Activated T-helper 1 cell treated with anti-CD3 and anti-CD28 coated beads, Interleukin-12 subunit alpha, Interleukin-12 subunit beta, Interleukin-2, Interleukin-4 antibody, amounts not matched to agents 30 ng/mL and 10 ng/mL and 1 ng/mL, durations not matched to agents 14 hours and 24 hours and 36 hours (primary cell): ENCODE measurements at places on chromosomes 12 and 14. TPM values are rescaled to one million over a fixed set of nuclear protein-coding genes. Genes with fewer than 3 reads are reported as not detected.

DNA sequence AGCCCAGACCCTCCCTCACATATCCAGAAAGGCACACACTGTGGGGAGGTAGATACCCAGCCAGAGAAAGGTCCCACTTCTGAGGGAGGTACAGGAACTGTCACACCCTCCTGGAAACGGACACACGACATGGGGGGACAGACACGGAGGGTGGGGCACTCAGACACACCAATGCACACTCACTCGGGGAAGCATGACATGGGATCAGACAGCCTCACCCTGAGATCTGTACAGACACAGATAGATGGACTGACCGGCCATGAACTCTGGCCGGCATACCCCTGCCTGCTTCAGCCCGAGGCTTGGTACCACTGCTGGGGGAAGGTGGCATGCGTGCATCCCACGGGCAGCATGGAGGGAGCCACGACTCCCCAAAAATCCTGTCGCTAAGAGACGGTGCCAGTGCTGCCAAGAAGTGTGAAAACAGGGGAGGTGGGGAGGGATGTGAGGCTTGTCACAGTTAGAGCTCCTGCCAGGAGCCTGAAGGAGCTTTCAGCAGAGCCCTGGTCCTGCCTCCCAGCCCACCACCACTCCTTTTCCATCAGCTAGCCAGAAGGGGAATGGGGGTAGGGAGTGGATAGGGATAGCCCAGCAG, 571 bp downstream of the CPNE6 start:
- no peak for DNase-seq

DNA sequence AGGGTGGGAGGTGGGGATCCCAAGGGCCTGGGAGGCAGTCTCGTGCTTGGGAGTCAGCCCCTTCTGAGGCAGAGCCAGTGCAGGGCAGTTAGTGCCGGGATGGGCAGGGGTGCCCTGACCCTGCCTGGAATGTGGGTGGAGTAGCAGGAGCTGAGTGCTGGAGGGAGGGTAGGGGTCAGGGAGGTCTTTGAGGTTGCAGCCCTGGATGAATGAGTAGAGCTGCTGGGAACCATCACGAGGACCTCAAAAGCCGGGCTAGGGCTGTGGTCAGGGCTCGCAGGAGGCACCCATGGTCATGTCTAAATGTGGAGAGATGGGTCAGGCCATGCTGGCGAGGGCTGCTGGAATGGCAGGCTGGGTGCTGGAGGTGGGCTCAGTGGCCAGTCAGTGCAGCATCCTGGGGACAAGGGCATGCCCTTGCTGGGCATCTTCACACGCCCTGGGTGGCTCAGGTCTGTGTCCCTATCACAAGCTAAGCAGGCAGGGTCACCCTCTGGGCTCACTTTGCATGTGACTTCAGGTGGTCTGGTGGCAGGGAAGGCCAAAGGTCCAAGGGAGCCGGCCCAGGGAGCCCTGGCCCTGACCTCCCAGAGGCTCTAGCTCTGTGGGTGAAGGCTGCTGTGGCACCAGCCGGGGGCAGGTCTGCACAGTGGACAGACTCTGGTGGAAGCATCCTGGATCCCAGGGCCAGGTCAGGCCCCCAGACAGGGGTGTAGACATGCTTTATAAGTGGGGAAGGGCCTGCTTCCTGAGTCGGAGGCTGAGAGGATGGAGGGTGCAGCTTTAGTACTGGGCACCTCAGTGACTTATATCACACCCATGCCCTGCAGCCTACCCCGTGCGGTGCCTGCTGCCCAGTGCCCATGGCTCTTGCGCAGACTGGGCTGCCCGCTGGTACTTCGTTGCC, 24.5 kb downstream of the PAPLN start:
- DNase-seq = no peak

The ASCL4 gene
- total RNA-seq = not detected in 2 replicates

GRCh38 chr14:68469208-68469713, 323.6 kb downstream of the ZFP36L1 start:
- DNase-seq = no peak

- DNase-seq = no peak
These were observed 31.1 kb downstream of the IRF2BPL start for GRCh38 chr14:76997257-76997970.

DNA sequence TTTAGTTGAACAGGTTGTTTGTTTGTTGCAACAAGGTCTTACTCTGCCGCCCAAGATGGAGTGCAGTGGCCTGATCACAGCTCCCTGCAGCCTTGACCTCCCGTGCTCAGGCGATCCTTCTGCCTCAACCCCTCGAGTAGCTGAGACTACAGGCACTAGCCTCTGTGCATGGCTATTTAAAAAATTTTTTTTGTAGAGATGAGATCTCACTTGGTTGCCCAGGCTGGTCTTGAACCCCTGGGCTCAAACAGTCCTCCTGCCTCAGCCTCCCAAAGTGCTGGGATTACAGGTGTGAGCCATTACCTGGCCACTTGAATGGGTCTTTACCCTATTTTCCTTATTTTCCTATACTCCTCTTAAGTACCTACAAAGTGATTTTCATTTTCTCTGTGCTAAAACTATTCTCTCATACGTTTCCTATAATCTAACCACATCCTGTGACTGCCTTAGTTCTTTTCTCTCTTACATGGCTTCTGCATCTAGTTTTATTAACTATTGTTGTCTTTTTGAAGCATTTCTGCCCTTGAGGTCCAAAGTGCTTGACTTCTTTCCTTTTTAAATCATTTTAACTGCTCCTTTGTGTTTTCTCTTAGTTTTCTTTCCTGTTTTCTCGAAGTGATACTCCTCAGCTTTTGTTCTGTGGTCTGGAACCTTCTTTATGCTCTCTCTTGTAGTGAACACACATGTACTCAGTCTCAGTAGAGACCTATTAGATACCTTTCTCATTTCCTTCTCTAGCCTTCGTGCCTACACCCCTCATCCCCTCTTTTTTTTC, 14.1 kb downstream of the GPX2 start:
- no peak for DNase-seq

The ACSM4 gene
- not detected in 2 replicates for total RNA-seq

GRCh38 chr12:119819322-119819721, 57.8 kb downstream of the CIT start:
- DNase-seq = no peak

DNA sequence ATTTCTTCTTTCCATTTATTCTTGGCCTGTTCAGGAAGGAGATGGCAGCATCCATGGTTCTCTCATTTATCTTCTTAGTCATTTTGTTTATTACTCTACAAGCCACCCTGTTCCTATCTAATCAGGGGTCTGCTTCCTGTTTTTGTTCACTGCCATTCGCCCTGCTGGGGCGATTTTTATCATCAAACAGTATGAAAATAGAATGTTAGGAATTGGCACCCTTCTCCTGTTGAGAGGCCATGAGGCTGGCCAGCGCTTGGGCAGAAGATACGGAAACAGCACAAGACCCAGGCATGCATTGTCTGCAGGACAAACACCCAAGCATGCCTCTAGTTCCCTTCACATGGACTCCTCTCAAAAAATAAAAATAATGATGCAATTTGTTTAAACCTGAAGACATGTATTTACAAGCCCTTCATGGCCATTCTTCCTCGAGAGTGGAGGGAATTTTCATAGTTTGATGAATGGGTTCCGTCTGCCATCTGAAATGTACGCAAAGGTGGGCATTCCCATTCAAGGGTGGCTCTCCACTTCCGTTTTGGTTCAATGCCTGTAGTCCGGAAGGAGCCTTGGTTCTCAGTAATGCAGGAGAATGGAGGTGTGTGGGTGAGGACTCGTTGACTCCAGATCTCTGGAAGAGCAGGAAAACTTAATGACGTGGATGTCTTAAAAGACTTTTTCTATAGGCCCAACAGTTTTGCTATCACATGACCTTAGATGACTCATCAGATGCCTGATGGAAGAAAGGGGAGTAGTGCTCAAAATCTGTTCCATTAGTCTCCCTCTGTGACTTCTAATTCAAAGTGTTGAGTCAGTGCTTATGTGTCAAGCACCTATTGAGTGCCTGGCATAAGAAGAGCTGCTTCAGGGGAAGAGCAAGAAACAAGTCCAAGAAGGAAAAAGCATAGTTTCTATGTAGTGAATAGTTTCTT, 252.4 kb upstream of the TBX3 start:
- no peak for DNase-seq

- no peak for DNase-seq
These were observed 753.6 kb upstream of the STXBP6 start for GRCh38 chr14:25803386-25804018.

DNA sequence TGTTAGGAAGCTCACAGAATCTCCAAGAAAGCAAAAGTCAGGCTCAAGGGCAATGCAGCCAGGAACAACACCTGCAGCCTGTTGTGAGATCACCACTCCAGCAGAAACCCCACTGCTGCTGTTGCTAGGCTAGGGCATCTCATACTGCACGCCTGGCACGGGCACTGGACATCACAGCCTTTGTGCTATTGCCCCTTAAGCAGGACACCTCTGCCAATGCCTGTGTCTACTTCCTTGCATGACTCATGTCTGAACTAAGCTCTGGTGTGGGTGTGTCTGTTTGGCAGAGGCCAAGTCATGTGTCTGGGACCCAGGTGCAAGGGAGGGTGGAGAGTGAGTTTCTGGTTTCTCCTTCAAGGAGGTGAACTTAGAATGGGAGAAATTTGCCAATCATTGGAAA, 10.0 kb upstream of the DDX47 start:
- DNase-seq = peak; percentile 48

The PRMT5 gene
- 174 and 180 TPM in 2 replicates for total RNA-seq

DNA sequence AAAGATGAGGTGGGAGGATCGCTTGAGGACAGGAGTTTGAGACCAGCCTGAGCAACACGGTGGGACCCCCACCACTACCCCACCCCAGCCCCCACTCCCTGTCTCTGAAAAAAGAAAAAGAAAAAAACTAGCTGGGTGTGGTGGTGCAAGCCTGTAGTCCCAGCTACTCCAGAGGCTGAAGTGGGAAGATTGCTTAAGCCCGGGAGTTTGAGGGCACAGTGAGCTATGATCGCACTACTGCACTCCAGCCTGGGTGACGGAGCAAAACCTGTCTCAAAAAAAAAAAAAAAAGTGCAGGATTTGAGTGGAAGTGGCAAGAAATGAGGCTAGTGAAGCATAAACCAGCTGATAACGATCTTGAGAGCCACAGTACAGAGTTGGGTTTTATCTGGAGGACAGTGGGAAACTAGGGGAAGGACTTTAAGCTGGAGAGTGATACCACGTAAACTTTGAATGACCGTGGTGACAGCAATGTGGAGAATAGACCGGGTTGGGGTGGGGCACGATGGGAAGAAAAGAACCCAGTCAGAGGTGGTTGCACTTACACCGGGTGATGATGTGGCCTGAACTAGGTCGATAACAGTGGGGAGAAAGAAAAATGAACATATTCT, 85.3 kb downstream of the TMEM260 start:
- no peak for DNase-seq

GRCh38 chr12:73514672-73515071, 1023.0 kb upstream of the ATXN7L3B start:
- no peak for DNase-seq

DNA sequence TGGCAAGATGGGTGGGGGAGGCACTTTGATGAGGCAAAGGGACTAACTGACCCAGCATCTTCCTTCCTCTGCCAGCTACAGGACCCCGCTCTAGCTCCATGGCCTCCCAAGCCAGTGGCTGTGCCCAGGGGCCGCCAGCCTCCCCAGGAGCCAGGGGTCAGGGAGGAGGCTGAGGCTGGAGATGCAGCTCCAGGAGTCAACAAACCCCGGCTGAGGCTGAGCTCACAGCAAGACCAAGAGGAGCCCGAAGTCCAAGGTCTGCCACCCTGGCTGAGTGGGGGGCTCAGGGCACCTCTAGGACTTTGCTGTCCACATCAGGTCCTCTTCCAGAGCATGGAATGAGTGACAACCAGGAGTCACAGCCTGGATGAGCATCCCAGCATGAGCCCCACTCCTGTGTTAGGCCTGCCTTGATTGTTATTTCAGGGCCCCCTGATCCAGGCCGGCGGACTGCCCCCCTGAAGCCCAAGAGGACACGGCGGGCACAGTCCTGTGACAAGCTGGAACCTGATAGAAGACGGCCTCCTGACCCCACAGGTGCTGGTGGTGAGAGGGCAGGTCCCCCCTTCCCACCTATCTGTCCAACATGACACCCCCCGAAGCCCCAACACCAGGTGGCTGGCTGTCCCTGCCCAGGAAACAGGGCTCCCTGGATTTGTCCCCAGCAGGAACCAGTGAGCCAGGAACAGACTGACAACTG, 2.5 kb upstream of the CPNE6 start:
- no peak for DNase-seq

DNA sequence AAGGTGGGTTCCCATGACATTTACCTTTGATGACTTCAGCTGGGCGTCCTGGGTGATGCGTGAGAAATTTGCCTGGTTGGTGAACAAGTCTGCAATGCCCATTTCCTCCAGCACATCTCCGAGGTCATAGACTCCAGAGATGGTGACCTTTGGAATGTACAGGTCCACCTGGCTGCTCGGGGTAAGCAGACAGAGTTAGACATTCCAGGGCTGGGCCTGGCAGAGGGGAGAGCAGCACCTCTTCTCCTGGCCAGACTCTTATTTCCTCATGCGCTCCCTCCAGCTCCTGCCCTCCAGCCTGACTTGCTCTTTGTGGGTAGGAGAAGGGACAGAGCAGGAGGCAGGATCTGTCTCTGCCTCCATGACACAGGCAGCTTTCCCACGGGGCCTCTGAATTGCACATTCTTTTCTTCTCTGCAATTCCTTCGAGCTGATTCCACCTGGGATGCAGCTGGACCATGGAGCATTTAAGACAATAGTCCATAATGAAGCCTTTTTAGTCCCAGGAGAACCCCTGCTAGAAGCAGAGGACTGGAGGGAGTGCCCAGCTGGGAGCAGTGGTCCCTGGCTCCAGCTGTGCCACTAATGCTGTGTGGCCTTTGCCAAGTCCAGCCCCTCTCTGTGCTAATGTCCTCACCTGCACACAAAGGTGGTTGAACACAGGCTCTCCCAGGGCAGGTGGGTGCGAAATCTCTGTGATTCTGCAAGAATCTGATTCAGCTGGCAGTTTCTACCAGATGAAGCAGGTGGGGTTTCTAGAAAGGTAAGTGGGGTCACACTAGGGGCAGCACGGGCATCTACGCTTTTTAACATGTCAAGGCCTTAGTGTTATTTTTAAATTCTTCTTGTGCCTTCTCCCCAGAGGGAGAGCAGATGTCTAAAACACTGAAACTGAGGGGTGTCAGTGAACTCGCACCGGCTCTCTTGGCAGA, 13.2 kb upstream of the SERPINA10 start:
- DNase-seq = no peak

DNA sequence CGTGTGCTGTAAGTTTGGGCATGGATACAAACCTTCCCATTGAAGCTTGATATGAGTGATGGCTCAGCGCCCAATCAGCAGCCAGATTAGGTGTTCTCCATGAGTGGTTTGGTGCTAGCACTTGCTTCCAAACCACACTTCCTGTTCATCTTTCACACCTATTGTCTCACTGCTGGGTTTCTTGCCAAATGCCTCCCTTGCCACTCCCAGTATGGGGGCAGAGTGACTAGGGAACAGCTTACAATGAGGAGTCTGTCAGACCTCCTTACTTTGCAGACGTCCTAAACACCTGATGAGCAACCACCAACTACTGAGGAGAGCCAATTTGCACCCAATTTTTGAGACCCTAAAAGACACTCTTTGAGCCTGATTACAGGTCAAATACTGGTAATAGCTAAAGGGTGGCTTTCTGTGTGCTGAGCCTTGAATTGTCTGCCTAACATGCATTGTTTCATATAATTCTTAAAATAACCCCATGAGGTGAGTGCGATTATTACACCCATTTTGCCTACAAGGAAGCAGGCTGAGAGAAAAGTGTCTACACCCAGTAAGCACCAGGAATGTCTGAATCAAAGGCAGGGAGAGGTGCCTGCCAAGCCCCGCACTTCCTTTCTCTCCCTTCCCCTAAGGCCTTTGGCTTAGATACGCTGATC, 48.4 kb upstream of the FOS start:
- peak; percentile 31 for DNase-seq

The KRT2 gene
- not detected in 2 replicates for total RNA-seq
